ENCODE measurements at places on chromosomes 2 and 18.

- DNase-seq: peak; percentile 41
Measured at GRCh38 chr2:90069290-90069894, 1377.9 kb downstream of the RPIA start.

GRCh38 chr2:100257939-100258338 lies 64.4 kb downstream of the LONRF2 start:
- no peak for DNase-seq

DNA sequence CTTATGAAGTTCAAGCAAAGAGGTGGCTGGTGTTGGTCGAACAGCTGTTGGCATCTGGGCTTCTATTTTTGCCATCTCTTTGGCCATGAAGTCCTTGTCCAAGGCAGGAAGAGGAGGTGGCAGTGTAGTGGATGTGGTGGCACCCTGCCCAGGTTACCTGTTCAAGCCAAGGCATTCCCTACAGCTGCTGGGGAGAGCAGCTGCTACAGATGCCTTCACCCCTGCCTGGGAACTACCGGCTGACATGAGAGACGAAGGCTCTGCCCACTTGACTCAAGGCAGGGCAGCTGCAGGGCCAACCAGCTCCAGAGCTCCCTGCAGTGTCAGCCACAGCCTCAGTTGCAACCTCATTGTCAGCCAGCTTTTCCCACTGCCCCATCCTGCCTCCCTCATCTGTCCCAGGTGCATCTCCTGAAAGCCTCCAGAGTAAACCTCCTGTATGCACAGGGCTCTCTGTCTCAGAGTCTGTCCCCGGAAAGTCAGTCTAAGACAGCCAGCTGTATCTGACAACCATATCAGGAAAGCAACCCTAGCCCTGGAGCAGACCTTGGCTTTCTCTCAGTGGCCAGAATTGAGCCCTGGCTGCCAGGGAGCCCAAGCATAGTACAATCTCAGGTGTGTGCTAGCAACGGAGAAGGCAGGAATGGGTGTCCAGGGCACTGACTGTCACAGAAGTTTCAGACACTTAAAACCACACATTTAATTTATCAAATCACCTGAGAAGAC lies 115.9 kb downstream of the RPIA start:
- no peak for DNase-seq

DNA sequence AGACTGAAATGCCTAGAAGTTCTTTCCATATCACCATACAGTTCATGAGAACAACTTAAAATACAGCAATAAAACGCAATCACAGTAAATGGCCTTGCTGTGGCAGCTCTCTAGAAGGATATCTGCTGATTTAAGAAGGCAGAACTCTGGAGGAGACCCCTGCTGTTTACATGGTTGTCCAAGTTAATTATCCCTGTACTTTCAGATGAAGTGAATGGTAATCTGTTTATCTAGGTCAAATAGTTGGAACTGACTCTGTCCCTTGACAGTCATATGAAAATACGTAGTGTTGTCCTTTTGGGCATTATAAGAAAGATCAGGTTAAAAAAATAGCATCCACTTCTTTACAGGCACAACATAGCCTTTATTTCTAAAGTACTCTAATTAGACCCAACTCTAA lies 115.6 kb downstream of the COLEC12 start:
- no peak for DNase-seq

All from left ventricle myocardium superior (tissue), 1 donor.